ENCODE measurements at places on chromosomes 7 and 10.

GRCh38 chr10:21969326-21970287, 33.9 kb downstream of the DNAJC1 start:
- no peak for DNase-seq

DNA sequence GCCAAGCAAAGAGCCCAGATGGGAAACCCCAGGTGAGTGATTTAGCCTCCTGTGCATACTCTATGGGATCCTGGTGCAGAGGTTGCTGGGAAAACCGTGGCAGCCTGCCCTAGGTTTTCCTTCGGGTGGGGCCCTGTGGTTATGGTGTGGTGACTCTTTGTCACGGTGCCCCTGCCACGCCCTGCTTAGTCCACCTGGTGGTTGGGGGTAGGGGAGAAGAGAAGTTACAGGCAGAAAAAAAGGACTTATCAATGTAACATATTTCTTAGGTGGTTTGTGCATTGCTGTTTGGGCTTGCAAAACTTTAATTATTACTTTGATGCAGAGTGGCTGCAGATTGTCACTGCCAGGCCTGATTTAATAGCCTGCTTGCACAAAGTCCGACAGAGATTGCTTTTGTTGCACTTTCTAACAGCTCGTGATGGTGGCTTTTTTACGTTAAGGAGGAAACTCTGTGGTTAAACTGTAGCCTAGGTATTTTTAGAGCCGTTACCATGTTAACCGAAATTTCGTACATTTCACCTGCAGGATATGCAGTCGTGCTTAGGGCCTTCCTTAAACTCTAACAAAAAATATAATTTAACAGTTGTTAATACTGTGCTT, 197.4 kb downstream of the RNLS start:
- DNase-seq: no peak

GRCh38 chr7:104074529-104074928, 85.1 kb upstream of the RELN start:
- no peak for DNase-seq

DNA sequence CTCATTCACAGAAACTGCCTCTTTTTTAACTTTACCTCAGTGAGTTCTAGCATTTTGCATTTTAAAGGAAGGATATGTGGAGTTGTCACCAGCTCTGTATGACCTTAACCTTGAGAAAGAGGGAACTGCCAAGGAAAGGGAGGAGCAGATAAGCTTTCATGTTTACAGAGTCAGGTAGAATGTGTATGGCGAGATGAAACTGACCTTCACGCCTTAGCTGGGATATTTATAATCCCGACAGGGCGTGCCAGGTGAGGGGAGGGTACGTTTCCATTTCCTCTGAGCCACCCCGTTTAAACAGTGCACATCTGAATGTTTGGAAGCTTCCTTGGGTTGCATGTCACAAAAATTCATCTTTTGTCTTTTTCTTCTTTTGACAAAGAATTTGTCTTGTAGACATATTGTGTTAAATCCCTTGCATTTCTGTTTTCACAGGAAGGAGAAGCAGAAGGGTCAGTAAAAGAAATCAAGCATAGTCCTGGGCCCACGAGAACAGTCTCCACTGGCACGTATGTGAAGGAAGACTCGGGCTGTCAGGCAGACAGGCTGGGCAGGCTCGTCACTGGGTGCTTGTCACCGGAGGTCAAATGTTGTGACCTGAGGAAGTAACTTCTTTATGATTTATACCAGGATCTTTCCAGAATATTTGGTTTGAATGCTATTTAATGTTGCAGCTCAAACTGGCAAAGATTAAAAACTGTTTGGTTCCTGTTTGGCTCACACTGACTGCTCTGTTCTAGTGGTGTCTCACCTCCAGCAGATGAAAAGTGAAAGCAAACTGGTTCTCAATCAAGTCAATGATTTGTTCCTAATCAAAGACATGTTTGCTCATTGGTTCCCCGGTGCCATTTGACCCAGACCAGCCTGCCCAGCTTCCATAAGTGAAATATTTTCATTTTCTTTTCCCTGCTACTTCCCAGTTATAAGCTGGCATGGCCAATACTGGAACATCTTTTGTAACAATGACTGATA, 16.2 kb downstream of the OPTN start:
- DNase-seq: no peak

GRCh38 chr7:25493805-25494366, 265.6 kb upstream of the NPVF start:
- DNase-seq: no peak

DNA sequence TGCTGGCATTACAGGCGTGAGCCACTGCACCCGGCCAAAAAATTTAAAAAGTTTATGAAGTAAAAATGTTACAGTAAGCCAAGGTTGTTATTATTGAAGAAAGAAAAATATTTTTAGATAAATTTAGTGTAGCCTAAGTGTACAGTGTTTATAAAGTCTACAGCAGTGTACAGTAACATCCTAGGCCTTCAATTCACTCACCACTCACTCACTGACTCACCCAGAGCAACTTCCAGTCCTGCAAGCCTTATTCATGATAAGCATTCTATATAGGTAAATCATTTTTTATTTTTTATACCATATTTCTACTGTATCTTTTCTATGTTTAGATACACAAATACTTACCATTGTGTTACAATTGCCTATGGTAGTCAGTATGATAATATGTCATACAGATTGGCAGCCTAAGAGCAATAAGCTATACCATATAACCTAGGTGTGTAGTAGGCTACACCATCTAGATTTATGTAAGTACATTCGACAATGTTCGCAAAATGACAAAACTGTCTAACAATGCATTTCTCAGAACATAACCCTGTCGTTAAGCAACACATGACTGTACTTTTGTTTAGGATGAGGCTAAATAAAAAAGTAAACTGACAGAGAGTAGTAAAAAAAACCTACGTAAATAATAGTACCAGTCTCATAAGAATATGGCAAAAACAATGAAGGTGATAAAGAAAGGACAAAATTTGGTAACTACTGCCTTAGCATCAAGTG, 77.8 kb upstream of the FAM133B start:
- no peak for DNase-seq

GRCh38 chr10:109202111-109202510, 721.2 kb downstream of the XPNPEP1 start:
- DNase-seq: no peak

DNA sequence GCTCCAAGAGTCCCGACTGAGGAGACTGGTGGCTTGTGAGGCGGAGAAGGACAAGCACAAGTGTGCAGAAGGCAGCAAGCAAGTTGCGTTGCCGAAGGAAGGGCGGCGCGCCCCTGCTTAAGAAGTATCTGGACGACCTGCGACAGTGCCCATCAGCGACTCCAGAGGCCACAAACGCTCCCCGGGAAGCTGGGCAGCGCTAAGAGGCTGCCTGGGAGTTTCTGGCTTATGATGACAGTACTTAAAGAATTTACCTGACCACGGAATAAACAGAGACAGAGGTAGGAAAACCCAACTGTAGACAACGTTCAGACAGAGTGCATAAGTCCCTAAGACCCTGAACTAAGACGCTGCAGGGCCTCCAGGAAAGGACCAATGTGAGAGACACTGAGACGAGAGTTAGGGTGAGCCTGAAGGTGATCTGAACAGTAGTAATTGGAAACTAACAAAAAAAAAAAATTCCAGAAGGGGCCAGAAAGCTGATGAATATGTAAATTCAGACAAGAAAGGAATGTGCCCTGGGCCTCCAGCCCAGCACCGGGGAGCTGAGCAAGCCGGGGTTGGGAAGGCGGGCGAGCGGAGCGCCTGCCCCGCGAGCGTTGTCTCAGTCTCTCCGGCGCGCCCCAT, 1.0 kb downstream of the OSBPL3 start:
- peak; percentile 89 for DNase-seq

GRCh38 chr10:114384181-114384580, 20.1 kb downstream of the AFAP1L2 start:
- DNase-seq: no peak

DNA sequence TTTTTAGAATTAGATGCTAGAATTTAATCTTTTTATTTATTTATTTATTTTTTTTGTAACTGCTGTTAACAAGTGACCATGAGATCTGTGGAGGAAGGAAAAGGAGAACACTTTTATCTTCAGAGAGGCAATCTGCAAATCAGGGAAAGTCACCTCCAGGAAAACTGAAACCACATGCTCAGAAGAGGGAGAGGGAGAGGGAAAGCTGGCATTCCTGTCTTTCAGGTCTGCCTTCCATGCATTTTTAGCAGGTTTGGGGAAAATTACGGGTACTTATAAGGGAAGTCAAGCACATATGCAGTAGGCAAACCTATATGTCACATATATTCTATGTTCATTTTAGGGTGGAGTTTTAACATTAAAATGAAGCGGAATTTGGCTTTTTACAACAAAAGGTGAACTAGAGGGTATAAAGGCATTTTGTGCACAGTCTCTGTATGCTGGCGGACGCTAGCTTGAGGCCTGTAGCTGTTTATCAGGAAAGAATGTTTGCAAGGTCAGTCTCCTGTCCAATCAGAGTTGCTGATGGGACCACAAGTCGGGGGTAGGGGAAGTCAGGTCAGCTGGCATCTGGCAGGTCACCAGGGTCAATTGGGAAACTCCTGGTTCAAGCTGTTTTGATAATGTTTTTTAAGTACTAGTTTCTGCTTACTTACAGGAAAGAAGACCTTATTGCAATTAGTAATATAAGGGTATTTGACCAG, 333.5 kb downstream of the GPR158 start:
- no peak for DNase-seq

DNA sequence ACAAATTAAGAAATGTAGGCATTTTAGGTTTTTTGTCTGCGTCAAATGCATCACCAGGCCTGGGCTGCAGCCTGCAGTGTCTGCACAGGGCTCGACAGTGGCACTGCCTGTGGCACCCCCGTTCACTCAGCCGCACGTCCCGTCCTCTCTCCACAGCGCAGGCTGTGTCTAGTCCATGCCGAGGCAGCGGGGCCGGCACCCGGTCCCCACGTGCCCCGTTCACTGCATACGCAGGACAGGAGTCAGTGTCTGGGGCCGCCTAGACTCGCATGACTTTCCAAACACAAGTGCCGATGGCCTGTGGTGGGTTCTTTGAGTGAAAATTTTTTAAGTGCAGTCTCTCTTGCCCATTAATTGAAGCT, 446.4 kb downstream of the PTPRN2 start:
- DNase-seq: no peak

- DNase-seq: no peak
Measured at GRCh38 chr10:48657416-48657815, 27.3 kb upstream of the WDFY4 start.

GRCh38 chr7:116802144-116802745, 60.1 kb upstream of the CAPZA2 start:
- DNase-seq: peak; percentile 67

DNA sequence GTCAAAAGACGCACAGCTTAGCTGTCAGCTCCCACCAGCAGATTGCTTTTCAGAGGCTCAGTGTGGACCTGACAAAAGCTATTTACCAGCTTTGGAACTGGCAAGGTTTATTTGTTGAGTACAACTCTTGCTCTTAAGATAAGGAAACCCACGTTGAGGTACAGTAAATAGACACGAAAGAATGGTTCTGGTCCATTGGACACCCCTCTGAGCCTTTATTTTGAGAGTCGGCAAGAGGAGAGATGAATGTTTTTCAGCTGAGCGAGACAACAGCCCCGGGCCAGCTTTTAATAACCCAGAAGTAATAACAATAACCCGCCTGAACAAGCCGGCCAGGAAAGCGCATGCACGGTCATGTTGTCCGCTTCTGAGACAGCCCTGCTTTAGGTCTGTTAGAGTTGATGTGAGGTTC, 49.0 kb downstream of the WNT2 start:
- peak; percentile 15 for DNase-seq

GRCh38 chr10:114379631-114380041, 24.7 kb downstream of the AFAP1L2 start:
- no peak for DNase-seq

DNA sequence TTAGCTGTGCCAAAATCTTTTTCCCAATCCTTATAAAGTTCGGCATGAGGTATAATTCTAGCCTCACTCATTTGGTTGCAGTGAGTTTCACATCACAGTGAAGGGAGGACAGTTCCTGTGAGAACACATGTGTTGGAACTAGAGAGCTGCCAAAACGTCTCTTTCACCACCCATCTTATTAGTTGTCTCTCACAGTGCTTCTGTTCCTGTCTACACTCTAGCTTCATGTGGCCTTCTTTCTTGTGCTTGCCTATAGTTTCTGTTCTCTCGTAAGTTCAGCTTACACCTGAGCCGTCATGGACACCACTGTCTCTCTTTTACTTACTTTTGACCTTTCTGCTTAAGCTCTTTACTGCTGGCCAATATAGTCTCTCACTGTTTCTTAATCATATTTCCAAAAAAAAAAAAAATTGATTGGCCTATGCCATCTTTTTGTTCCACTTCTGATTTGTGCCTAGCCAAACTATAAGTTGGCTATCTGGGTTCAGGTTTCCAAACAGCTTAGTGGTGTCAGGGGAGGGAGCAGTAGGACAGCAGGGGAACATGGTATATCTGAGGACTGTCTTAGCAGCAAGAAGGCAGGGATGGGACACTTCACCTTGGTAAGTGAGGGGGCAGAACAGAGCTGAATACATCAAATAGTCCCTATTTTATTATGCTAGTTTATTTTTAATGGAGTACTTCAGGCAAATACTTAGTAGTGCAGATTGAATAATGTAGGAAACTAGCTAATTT, 38.0 kb downstream of the ZNRF2 start:
- no peak for DNase-seq

- no peak for DNase-seq
Measured at GRCh38 chr7:158286210-158286609, 301.4 kb downstream of the PTPRN2 start.

- no peak for DNase-seq
Measured at GRCh38 chr10:102698894-102699293, 15.3 kb downstream of the ARL3 start.

- peak; percentile 43 for DNase-seq
Measured at GRCh38 chr10:27285093-27285492, 44.5 kb upstream of the ACBD5 start.

- DNase-seq: no peak
Measured at GRCh38 chr7:128080169-128080568, 48.9 kb upstream of the LRRC4 start.

GRCh38 chr7:100685631-100686145, 8.4 kb downstream of the GIGYF1 start:
- DNase-seq: no peak

- no peak for DNase-seq
Measured at GRCh38 chr7:16668049-16668858, 22.3 kb downstream of the BZW2 start.

GRCh38 chr7:50216626-50217025, 87.9 kb upstream of the IKZF1 start:
- DNase-seq: no peak

GRCh38 chr7:75040512-75040911, 33.1 kb downstream of the RCC1L start:
- no peak for DNase-seq

DNA sequence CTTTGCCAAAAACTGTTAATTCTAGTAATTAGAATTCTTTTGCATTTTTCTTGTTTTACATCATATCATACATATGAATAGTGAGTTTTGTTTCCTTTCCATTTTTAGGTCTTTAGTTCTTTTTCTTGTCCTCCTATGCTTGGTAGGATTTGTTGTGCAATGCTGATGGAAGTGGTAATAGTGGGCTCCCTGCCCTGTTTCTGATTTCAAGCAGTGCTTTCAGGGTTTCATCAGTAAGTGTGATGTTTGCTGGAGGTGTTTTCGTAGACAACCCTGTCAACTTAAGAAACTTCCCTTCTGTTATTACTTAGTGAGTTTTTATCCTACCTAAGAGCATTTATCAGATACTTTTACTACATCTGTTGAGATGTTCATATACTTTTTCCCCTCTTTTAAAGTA, 50.5 kb downstream of the CSGALNACT2 start:
- DNase-seq: no peak

GRCh38 chr10:86687750-86688149, 19.4 kb downstream of the LDB3 start:
- no peak for DNase-seq

GRCh38 chr7:77543910-77544309, 6.8 kb downstream of the PTPN12 start:
- no peak for DNase-seq
